ENCODE measurements at places on chromosomes 7 and 10.

DNA sequence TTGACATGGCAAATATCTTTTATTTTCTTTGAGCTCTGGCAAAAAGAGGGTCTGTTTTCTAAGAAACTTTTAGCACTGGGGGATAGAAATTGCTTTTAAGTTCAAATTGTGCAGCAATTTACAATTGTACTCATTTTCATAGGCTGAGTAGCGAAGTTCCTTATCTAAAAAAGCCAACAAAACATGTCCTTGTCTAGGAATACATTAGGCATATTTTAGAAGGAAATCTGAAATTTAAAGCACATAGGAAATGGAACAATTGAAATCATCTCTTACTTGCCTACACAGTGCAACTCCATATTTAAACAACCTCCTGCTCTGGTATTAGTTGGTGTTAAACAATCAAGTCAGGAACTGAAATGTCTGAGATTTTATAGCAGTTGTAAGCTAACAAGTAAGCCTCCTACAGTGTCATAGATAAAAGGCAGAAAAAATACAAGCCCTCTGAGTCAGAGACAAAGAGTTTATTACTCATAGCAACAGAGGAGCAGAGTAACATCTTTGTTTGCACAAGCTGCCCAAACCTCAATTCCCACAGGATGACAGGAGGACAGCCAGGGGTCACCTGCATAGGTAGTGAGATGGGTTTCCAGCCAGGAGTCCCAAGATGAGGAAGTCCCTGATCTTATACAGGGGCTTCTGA is 280.2 kb upstream of the HGF start:
- H3K36me3 ChIP-seq, result no peaks in the 10 kb centered on the region
- no peak overlapping the region for H3K27ac ChIP-seq
- H3K27me3 ChIP-seq, result no peaks in the 10 kb centered on the region
- H3K4me3 ChIP-seq, result no peak overlapping the region
- no peaks in the 10 kb centered on the region for H3K4me1 ChIP-seq

DNA sequence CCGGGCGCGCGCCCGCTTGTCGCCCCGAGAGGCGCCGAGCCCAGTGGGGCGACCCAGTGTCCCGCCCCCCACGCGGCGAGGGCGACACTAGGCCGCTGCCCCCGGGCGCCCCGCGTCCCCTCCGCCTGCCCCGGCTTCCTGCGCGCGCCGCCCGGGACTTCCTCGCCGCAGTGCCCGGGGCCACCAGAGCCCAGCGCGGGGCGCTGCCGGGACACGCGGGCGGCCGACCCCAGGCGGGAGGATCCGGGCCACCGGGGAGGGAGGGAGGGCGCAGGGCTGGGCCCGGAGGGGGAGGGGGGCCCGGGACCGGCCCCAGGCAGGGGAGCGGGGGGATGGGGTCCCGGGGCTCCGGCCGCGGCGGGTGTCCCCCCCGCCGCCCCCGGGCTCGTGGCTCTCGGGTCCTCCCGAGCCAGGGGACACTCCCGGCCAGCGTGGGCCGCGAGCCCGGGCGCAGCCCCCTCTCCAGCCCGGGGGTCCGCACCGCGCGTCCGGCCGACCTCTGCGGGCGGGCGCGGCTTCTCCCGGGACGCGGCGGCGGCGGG is 435 bp upstream of the PWWP2B start:
- H3K27ac ChIP-seq, result peak overlapping the region; percentile 95
- H3K36me3 ChIP-seq, result no peaks in the 10 kb centered on the region

DNA sequence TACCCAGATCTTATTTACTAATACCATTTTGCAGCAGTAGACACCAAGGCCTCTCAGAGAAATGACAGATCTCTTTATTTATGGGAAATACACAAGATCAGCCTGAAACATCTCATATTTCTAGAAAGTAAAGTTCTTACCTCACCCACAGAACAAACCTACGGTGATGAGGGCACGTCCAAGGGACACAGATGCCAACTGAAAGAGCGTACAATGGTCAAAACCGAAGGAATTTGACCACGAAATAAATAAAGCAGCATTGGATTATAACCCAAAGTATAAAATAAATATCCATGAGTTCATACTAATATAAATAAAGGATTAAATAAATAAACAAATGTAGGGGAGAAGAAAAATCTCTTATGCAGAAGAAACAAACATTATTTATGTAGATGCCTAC is 747.0 kb downstream of the TNS3 start:
- H3K27ac ChIP-seq, result no peak overlapping the region
- no peaks in the 10 kb centered on the region for H3K36me3 ChIP-seq
- DNase-seq, result no peak
- no peaks in the 10 kb centered on the region for H3K27me3 ChIP-seq
- no peaks in the 10 kb centered on the region for H3K4me1 ChIP-seq

- no peaks in the 10 kb centered on the region for H3K4me1 ChIP-seq
- peak; percentile 46 for DNase-seq
- no peak overlapping the region for H3K4me3 ChIP-seq
- H3K36me3 ChIP-seq, result no peaks in the 10 kb centered on the region
- no peak overlapping the region for H3K27ac ChIP-seq
Measured at GRCh38 chr10:132972149-132972985, 30.0 kb upstream of the CFAP46 start.

GRCh38 chr7:110852156-110852940 is 238.6 kb upstream of the LRRN3 start:
- H3K27ac ChIP-seq, result no peak overlapping the region
- H3K4me1 ChIP-seq, result no peaks in the 10 kb centered on the region
- no peak for DNase-seq
- no peak overlapping the region for H3K4me3 ChIP-seq

DNA sequence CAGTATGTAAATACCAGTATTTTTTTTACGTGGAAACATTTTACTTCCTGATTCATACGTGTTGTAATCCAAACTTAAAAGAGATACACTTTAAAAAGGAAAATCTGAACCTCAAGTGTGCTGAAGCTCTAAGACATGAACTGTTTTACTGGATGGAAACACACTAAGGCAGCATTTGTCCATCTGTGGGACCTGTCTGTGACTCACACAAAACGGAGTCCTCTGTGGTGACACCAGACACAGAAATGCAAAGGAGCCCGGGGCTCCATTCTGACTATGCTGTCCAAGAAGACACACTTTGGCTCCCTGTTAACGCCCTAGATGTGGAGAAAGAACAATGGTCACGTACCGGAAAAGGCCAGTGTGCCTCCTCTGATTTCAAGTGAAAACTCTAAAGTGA is 23.9 kb downstream of the RNF133 start:
- DNase-seq, result no peak
- H3K4me1 ChIP-seq, result no peaks in the 10 kb centered on the region
- H3K4me3 ChIP-seq, result no peak overlapping the region

DNA sequence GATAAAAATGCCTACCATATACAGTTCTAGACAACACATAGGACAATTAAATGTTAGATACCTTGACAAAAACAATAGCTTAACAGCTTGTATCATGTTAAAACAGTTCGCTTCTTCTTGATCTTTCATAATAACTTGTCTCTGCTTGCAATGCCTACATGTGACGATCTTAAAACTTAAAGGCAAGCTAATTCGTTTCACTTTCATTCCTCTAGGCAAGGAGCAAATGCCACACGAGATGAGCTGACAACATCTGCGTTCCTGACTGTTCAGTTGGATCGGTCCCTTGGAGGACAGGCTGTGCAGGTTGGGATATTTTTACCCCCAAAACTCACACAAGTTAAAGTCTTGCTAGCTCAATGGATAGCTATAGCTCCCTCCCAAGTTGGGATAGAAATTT is 51.6 kb upstream of the ARL4A start:
- DNase-seq, result no peak
- H3K27ac ChIP-seq, result no peak overlapping the region
- H3K36me3 ChIP-seq, result no peaks in the 10 kb centered on the region

GRCh38 chr10:78319371-78319770 is 285.7 kb downstream of the RPS24 start:
- H3K27me3 ChIP-seq, result no peaks in the 10 kb centered on the region
- H3K36me3 ChIP-seq, result no peaks in the 10 kb centered on the region
- no peak overlapping the region for H3K27ac ChIP-seq
- no peaks in the 10 kb centered on the region for H3K4me1 ChIP-seq
- DNase-seq, result peak; percentile 13

DNA sequence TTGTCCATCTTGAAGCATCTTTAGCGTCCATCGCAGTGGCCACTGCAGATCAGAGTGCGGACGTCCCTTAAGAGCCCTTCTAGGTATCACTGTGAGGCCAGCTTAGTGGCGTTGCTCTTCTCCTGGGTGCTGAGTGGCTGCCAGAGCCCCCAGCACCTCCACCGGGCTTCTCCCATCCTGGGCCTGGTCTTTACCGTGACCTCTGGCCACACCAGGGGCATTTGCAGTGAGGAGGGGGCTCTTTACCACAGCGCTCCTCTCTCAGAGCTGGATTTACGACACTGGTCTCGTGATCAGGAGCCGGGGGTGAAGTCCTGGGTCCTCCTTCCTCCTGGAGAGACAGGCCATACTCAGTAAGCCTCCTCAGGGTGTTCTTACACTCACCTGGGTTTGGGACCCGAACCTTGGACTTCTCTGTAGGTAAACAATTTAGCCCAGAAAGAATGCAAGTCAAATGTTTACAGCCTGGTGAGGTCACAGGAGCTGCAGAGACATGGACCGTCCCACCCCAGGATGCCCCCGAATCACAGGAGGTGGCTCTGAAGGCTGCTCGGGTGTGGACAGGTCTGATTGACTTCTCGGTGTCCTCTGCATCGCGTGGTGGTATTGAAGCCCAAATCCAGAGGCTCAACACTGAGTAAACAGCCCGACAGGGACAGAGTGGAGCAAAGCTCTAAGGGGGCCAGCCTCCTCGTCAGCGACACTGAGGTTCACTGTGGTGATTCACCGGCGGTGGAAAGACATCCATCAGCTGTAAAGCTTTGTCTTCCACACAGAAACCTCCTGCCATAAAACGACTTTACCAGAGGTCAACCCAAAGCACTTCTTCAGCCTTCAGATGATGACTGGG is 33.0 kb downstream of the JAKMIP3 start:
- H3K4me1 ChIP-seq, result no peaks in the 10 kb centered on the region
- no peaks in the 10 kb centered on the region for H3K36me3 ChIP-seq
- no peak overlapping the region for H3K4me3 ChIP-seq

DNA sequence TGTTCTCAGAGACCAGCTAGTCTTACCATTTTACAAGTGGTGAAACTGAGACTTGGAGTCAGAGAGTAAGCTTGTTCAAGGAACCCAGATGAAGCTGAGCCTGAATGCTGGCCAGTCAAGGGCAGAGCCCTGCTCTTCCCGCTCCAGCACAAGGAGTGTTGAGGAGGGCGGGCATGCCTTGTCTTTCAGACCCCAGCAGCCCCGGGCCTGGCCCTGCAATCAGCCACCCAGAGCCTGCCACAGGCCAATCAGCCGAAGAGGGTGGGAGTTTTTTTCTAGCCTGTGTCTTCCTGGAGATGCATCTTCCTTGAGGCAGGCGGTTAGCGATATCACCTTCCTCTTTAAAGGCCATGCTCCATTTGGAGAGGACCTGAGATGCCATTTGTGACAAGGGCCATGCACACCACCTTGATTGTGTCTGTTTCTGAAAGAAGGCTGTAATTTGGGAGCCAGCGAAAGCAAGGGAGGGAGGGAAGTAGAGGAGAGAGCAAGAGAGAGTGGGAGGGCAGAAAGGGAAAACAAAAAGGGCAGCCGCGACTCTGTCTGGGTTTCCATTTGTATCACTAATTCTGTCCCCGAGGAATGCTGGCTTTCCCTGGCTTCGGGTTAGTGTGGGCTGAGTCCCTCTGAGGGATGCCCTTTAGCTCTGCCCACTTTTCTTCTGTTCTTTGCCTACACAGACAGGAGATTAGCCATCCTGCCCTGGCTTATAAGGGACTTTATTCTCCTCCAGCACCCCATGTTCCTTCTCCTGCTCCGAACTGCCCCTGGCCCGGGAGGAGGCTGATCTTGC is 8.0 kb downstream of the CDH23 start:
- no peaks in the 10 kb centered on the region for H3K4me1 ChIP-seq
- no peaks in the 10 kb centered on the region for H3K27me3 ChIP-seq
- no peak overlapping the region for H3K27ac ChIP-seq
- DNase-seq, result no peak

- DNase-seq, result no peak
- no peak overlapping the region for H3K4me3 ChIP-seq
- H3K4me1 ChIP-seq, result no peaks in the 10 kb centered on the region
- no peaks in the 10 kb centered on the region for H3K36me3 ChIP-seq
Measured at GRCh38 chr10:54576541-54576940, 224.5 kb downstream of the PCDH15 start.

GRCh38 chr7:128131115-128131514 is 99.9 kb upstream of the LRRC4 start:
- H3K4me3 ChIP-seq, result no peak overlapping the region
- H3K4me1 ChIP-seq, result no peaks in the 10 kb centered on the region
- no peaks in the 10 kb centered on the region for H3K27me3 ChIP-seq
- H3K36me3 ChIP-seq, result no peaks in the 10 kb centered on the region
- H3K27ac ChIP-seq, result no peak overlapping the region

DNA sequence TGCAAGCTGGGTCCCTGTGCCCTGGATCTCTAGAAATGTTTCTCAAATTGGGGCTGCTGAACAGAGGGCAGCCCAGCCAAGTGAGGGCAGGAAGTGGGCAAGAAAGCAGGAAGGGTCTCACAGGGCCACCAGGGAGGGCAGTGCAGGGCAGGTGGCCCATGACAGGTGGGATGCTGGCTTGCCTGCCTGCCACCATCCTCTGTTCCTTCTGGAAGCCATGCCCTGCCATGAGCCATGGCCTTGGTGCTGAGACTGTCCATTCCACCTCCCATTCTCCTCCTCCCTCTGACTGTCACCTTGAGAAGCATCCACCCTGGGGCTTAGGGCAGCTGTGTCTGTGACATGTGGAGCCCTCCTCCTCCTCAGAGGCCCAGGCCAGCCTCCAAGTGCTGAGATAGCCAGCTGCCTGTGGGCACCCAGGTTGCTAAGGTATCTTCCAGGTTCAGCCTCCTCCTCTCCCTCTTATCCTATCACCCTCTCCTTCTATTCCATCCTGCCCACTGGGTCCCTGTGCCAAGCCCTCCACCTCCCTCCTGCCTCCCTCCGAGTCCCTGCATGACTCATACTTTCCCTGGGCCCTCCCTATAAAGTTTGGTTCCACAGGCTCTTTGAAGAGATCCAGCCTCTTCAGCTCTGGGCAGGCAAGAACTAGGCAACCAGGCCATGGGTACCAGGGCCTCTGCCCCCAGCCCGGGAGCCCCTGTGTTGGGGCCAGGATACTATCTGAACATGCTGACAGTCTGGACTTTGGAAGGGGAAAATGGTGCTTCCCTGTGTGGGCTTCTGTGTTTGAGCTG is 1.3 kb downstream of the VSIR start:
- no peaks in the 10 kb centered on the region for H3K36me3 ChIP-seq
- DNase-seq, result no peak
- no peaks in the 10 kb centered on the region for H3K27me3 ChIP-seq
- peaks cover 72% of the 10 kb centered on the region for H3K4me1 ChIP-seq
- H3K4me3 ChIP-seq, result peak overlapping the region; percentile 78
- peak overlapping the region; percentile 84 for H3K27ac ChIP-seq

All from Peyer's patch (tissue), 4 donors.